ENCODE measurements at places on chromosomes 3 and 15.

- DNase-seq, result no peak
These were observed 21.3 kb downstream of the DUT start for GRCh38 chr15:48352474-48353072.

GRCh38 chr15:45242289-45242688, 9.7 kb upstream of the SLC28A2 start:
- no peak for DNase-seq

DNA sequence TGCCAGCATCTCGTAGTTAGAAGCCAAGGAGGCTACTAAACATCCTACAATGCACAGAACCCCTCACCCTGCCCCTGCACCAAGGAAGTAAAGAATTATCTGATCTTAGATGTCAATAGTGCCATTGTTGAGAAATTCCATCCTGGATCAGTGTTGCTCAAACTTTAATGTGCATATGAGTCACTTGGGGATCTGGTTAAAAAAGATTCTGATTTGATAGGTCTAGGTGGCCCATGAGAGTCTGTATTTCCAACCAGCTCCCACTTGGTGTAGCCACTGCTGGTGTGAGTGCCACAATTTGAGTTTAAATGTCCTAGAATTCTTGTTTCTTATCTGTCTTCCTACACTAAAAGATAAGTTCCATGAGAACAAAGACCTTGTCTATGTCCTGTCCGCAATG, 43.7 kb downstream of the TMEM45A start:
- no peak for DNase-seq

GRCh38 chr3:56844536-56844935, 42.8 kb upstream of the ARHGEF3 start:
- no peak for DNase-seq

DNA sequence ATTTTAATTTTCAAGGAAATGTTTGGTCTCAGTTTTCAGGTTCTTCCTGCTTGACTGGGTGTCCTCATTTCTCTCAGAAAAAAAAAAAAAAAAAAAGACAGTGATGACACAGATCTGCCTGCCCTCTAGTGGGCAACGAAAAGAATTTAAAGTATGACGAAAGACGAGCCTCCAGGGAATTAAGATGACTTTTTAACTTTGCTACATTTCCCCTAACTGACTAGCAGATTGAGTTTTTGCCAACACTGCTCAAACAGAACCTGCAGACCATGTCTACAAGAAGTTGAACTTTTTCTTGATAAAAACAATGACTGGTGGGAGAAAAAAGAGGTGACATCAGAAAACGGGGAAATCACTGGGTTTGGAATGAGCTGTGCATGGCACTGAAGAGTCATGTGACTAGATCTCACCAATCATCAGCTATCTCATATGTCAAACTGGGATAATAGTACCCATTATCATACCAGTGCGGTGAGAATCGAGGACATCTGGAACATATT, 40.8 kb downstream of the EOMES start:
- DNase-seq, result peak; percentile 86

DNA sequence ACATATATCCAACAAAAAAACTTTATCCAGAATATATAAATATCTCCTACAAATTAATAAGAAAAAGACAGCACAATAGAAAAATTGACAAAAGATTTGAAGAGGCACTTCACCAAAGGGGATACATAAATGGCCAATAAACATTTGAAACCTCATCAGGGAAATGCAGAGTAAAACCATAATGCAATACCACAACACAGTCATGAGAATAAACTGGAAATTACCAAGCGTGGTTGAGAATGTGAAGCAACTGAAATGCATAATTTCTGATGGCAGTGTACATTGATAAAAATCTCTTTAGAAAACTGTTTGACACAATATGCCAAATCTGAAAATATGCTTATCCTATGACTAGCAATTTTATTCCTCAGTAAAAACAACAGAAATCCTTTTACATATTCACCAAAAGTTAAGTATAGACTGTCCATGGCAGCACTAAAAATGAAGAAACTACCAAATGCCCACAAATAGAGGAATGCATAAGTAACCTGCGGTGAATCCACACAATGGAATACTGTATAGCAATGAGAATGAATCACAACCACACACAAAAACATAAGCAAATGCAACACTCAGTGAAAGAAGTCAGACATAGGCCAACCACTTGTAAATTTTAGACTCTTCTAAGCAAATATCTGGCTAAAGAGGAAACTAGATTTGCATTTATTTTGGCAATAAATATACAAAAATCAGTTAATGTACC, 7.9 kb downstream of the LYZL4 start:
- DNase-seq, result no peak

- DNase-seq, result no peak
These were observed 5.4 kb downstream of the PCBP4 start for GRCh38 chr3:51961602-51962569.

GRCh38 chr15:26043018-26043417, 179.9 kb upstream of the ATP10A start:
- no peak for DNase-seq
